Stimulated activated CD8-positive, alpha-beta memory T cell treated with anti-CD3 and anti-CD28 coated beads, Interleukin-4, amount 100 ng/mL, for 4 hours (primary cell): ENCODE measurements at places on chromosomes 7 and 10.

- no peak for DNase-seq
Observed at GRCh38 chr10:5442990-5443370, 30.6 kb downstream of the NET1 start.

DNA sequence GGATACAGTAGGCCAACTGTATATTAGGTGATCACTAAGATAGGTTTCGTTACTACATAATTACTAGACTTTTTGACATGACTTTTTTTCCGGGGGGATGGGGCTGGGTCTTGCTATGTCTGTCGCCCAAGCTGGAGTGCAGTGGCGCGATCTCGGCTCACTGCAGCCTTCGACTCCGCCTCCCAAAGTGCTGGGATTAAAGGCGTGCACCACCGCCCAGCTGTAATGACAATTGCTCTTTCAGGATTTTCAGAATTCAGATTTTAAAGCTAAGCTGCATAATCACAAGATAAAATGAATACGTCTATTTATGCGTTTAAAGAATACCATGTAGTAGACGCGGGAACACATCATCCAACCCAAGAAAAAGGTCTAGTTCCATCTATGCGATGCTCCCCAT lies 982 bp downstream of the IDI1 start:
- no peak for DNase-seq

GRCh38 chr10:77085344-77085743 lies 552.3 kb downstream of the KCNMA1 start:
- no peak for DNase-seq

DNA sequence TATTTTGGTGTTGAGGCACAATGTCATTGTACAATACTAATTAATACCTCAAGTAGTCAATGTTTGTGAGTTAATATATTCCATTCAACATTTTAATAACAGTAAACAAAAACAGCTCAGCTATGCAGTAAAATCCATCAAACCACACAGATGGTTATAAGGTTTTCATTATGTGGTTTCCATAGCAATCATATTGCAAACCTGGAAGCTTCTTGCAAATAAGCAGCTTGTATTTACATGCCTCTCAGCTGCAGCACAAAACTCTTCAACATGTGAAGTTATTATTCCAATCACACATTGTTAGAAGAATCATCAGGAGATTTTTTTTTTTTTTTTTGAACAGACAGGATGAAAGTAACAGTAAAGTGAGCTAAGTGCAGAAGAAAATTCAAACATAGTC lies 170.2 kb downstream of the SKAP2 start:
- DNase-seq, result no peak

DNA sequence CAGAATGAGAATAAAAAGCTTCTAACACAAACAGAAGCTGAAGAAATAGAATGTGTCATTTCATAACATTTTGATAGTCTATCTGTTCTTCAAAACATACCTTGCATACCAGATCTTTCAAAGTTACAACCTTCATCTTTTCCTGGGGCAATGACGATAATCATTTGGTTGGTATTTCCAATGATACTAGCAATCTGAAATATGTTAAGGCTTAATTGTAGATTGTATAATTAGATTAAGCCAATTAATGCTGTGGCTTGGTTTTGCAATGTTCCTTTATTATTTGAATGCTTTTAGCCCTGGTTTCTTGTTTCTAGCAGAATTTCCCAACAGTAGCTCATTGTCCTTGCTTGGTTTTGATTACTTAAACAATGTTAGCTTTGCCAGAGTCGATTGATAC lies 84.6 kb downstream of the CABCOCO1 start:
- no peak for DNase-seq

- DNase-seq, result no peak
Observed at GRCh38 chr7:46993396-46993795, 588.5 kb downstream of the TNS3 start.

DNA sequence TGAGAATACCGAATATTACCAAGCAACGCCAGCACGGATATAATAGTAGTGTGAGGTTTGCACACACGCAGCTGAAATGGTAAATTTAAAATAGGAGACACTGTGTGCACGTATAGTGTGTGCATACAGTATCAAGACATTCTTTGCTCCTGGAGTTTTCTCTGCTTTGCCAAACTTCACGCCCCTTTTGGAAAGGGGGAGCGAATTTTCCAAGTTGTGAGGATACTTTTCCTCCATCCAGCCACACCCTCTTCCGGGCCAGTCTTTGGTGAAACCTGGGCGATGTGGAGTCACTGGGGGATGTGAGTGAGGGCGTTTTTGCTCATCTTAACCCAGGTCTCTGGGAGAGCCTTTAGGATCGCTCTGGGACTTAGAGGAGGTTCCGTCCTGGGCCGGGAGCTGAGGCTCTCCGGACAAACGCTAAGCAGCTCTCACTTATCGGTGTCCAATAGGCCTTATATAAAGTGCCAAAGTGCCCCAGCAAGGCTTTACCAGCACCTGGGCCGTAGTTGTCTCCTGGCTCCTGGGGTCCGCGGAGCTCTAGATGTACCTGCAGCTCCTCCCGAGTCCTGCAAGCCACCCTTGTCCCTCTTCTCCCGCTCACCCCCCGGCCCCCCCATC lies 160.0 kb upstream of the MKI67 start:
- no peak for DNase-seq

- DNase-seq, result no peak
Observed at GRCh38 chr10:105742184-105742583, 1101.1 kb downstream of the SORCS3 start.

DNA sequence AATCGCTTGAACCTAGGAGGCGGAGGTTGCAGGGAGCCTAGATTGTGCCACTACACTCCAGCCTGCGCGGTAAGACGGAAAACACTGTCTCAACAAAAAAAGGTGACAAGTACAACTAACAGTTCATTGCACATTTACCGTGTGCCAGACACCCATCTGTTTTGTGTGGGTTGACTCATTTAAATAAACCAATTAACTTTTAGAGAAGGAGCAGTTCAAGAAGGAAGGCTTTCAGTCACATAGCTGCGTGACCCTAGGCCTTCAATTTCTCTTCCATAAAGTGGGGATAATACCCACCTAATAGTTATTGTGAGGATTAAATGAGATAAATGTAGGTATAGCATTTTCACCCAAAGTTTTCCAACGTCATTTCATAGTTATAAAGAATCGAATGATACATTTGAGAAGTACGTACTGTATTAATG lies 52.3 kb upstream of the KDM7A start:
- DNase-seq, result no peak

GRCh38 chr10:99880080-99880835 lies 97.8 kb downstream of the ABCC2 start:
- no peak for DNase-seq

- no peak for DNase-seq
Observed at GRCh38 chr10:112434988-112435619, 11.6 kb downstream of the ZDHHC6 start.
